Stimulated activated CD4-positive, alpha-beta T cell treated with anti-CD3 and anti-CD28 coated beads, Interleukin-1b, Interleukin-23, amount 100 ng/mL, for 48 hours (primary cell): ENCODE measurements at places on chromosomes 12 and 14.
A peak's percentile ranks its signal among the peaks of the same experiment; 100 is the strongest.

DNA sequence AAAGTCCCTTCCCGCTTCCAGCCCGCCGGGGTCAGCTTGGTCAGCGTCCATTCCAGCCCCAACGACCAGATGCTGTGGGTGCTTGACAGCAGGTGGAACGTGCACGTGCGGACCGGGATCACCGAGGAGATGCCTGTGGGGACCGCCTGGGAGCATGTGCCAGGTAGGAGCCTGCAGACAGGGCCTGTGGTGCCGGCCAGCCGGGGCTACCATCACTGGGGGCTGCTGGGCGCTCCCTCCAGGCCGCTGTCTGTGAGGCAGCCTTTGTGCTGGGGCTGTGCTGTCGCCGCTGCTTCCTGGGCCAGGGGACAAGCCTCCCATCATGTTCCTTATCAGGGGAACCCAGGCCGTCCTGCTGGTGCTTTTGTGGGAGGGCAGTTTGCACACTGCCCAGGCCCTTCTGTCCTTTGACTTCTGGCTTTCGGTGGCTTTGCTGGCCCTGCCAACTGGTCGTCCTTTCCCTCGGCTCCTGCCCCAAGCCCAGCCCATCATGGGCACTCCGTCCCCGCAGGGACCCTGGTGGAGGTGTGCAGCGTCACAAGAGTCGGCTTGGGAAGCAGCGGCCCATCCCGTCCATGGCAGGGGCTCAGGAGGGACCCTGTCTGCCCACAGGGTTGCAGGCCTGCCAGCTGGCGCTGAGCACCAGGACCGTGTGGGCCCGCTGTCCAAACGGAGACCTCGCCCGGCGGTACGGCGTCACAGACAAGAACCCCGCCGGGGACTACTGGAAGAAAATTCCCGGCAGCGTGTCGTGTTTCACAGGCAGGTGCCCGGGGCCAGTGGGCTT lies 12.4 kb downstream of the ANKRD9 start:
- no peak for DNase-seq

- DNase-seq = no peak
These were observed 46.0 kb upstream of the EVL start for GRCh38 chr14:100019156-100019744.

DNA sequence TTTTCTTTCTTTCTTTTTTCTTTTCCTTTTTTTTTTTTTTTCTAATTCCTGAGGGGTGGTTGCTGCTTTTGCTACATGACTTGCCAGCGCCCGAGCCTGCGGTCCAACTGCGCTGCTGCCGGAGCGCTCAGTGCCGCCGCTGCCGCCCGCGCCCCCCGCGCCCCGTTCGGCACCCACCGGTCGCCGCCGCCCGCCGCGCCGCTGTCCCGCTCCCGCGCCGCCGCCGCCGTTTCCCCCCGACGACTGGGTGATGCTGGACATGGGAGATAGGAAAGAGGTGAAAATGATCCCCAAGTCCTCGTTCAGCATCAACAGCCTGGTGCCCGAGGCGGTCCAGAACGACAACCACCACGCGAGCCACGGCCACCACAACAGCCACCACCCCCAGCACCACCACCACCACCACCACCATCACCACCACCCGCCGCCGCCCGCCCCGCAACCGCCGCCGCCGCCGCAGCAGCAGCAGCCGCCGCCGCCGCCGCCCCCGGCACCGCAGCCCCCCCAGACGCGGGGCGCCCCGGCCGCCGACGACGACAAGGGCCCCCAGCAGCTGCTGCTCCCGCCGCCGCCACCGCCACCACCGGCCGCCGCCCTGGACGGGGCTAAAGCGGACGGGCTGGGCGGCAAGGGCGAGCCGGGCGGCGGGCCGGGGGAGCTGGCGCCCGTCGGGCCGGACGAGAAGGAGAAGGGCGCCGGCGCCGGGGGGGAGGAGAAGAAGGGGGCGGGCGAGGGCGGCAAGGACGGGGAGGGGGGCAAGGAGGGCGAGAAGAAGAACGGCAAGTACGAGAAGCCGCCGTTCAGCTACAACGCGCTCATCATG lies 654 bp downstream of the FOXG1 start:
- no peak for DNase-seq

DNA sequence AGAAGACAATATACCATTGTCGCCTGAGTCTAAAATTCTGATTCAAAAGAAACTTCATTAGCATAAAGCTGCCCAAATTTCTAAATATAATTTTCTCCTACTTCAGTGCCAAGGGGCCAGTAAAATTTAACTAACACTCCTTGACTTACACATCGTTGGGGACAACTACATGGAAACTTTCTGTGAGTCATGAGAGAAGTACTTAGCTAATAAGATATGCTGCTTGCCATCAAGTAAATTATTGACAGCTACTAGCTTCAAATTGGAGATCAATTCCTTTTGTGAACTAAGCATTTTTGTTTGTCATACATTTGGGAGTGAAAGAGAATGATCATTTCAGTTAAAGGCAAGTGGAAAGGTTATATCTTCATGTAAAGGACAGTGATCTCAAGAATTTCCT lies 373.3 kb downstream of the MDGA2 start:
- DNase-seq = no peak

GRCh38 chr12:89386138-89386537 lies 33.8 kb upstream of the DUSP6 start:
- DNase-seq = no peak

DNA sequence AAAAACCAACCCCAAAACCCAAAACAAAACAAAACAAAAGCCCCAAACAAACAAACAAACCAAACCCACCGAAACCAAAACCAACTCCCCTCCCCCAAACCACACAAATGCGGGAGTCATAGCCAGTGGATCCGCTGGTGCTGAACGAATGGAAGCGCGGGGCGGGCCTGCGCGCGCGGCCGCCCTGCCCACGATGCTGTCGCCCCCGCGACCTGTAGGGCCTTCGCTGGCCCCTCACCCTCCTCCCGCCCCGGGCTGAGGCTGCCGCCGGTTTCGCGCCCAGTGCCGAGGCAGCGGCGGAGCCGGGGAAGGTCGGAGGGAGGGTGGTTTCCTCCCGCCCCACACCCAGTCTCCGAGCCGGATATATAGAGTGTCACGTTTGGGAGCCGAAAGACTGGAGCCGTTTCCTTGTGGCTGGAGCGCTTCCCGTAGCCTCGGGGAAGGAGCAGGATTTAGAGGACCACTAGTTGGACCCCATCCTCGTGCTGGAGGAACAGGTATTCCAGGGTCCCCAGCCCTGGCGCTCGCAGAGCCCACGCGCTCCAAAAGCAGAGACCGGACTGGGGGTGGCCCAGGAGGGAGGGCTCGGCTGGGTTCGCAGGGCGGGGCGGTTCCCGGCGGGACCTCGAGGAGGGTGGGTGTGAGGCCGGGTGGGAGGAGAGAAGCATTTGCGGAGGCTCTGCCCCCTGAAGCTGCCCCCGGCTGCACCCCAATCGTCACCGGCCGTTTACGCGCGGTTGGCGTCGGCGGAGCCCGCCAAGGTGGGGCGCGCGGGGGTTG lies at the start of gene FAR2:
FAR2 (plus strand) TSS at position 368 of the 780 bp plus-strand sequence. CDS start 121,172 bp downstream, outside the sequence.
- peak; percentile 43 for DNase-seq

- DNase-seq = no peak
These were observed 85.7 kb downstream of the NOC4L start for GRCh38 chr12:132229926-132230325.

DNA sequence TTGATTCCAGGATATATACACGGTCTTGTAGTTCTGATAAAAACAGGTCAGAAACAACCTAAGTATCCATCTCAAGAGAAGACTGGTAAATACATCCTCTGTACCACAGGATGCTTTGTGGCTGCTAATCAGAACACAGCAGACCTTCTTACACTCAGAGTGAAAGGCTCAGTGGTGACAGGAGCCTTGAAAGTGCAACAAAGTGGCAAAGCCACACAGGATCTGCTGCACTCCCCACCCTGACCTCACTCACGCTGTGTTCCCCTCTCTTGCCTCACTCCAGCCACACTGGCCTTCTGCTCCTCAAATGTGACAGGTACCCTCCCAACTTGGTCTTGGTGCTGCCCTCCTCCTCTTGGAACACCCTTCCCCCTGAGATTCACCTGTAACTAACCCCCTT lies 98.1 kb upstream of the GRIP1 start:
- DNase-seq = peak; percentile 55

GRCh38 chr12:130672089-130672820 lies 43.8 kb downstream of the RIMBP2 start:
- no peak for DNase-seq

DNA sequence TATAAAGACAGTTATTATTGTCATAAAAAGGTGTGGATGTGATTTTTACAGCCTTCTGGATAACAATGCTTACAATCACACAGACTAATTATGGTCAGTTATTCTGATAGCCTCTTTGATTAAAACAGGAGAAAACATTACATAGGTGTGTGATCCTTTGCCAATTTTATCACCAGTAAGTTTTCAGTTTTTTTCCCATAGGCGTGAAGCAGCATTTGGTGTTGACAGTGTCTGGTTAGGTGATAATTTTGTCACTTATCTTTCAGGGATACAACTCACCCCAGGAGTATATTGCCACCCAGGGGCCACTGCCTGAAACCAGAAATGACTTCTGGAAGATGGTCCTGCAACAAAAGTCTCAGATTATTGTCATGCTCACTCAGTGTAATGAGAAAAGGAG lies 208.8 kb downstream of the EPS8 start:
- no peak for DNase-seq
